ENCODE measurements at places on chromosomes 11 and 22.

DNA sequence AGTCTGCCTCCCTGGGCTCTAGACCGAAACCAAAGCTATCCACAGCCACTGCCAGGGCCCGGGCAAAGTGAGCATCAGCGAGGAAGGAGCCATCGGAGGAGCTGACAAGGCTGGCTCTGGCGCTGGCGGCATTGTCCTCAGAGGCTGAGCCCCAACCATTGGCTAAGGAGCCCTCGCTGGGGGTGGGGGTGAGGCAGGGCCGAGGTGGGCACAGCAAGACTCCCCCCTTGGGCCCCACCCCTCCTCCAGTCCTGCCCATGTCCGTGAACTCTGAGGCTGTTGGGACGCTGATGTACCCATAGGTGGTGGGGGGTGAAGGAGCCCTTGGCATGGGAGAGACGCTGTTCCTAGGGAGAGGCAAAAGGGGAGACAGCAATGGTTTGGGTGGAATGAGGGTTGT lies 11.2 kb downstream of the ROBO4 start:
- DNase-seq = no peak

- no peak for DNase-seq
These were observed 478.4 kb downstream of the BRD1 start for GRCh38 chr22:49349181-49349835.

DNA sequence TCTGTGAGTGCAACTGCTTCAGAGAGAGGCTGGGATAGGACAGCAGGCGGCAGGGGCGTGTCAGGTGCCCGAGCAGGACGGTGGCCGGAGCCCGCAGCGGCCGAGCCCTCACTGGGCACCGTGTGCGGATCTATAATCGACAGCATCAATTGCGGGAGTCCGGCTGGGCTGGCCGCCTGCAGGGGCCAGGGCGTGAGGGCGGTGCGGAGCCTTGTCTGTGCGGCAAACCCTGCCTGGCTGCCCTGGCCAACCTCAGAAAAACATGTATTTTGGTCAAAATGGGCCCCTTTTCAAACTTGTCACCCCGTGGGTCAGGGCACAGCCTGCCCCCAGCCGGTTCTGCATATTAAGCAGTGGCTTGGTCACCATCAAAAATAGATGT lies 91.3 kb upstream of the KCNQ1OT1 start:
- DNase-seq = no peak

DNA sequence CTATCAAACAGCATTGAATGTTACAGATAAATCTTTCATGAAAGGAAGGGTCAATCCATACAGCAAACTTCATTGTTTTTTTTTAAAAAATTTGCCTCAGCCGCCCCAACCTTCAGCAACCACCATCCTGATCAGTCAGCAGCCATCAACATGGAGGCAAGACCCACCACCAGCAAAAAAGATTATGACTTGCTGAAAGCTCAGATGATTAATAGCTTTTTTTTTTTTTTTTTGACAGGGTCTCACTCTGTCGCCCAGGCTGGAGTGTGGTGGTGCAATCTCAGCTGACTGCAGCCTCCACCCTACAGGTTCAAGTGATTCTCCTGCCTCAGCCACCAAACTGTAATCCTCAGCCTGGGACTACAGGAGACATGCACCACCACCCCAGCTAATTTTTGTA lies 18.0 kb upstream of the CD3E start:
- DNase-seq = no peak

GRCh38 chr11:73760135-73760678 lies 667 bp downstream of the RAB6A start:
- peak; percentile 32 for DNase-seq

- no peak for DNase-seq
These were observed 634.3 kb downstream of the OPCML start for GRCh38 chr11:132898021-132898420.

DNA sequence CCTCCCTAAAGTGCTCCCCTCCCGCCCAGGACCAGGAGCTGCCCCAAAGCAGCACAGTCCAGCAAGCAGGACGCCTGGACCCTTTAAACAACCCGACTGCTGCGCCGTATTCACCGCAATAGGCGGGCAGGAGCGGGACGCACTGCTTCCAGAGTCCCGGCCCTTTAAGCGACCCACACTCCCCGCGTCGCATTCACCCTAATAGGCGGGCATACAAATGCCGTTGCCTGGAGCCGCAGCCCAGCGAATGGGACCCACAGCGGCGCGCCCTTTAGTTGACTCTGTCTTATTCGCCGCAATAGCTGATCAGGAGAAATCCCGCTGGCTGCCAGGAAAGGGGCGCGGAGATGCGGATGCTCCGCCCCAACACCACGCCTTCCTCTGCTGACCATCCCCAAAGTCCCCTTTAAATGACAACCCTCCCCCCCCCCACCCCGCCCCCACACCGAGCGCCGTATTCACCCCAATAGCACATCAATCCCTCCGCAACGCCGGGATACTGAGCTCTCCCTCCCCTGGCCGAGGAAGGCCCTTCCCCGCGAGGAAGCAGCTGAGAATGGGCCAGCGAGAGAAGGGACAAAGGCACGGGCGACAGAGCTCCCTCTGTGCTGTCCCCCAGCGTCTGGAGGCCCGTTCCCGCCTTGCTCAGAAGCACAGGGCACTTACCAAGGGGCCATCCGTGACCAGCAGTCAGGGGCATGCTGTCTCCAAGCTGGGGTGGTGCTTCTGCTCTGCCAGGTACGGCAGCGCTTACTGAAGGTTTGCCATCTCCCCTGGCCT lies 4.7 kb downstream of the OSBPL5 start:
- no peak for DNase-seq

- no peak for DNase-seq
These were observed 14.0 kb downstream of the EP300 start for GRCh38 chr22:41106122-41106968.

GRCh38 chr22:45832959-45833580 lies 143.9 kb downstream of the WNT7B start:
- DNase-seq = no peak

DNA sequence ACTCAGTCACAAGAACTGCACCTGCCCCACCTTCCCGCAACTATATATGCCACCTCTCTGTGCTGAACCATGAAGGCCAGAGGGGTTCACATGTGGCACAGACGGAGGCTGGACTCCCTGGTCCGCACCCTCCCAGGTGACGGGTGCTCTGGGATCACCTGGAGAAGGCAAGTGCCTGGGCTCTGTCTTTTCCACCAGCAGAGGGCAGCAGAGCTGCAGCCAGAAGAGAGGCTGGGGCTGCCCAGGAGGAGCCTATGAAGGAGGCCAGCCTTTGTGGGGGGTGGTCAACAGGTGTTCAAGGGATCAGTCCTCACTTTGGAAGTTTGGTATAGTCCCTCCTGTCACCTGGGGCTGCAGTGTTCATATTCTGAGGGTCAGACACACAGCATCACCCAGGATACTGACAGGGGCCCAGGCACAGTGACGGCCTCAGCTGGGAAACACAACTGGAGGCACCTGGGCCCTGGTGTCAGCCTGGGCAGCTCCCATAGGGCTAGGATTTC lies 39.2 kb upstream of the IGLL5 start:
- DNase-seq = peak; percentile 40

- DNase-seq = no peak
These were observed 40.2 kb upstream of the MOB2 start for GRCh38 chr11:1526785-1527184.

DNA sequence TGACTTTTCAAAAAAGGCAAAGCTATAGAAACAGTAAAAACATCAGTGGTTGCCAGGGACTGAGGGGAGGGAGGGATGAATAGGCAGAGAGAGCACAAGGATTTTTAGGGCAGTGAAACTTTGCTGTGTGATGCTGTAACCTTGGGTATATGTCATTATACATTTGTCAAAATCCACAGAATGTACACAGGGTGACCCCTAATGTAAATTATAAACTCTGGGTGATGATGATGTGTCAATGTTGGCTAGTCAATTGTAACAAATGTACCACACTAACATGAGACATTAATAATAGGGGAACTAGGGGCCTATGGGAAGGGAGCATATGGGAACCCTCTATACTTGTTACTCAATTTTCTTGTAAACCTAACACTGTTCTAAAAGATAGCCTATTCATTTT lies 24.8 kb downstream of the RIBC2 start:
- DNase-seq = no peak

- DNase-seq = no peak
These were observed 228.9 kb downstream of the CTTN start for GRCh38 chr11:70627219-70627618.

DNA sequence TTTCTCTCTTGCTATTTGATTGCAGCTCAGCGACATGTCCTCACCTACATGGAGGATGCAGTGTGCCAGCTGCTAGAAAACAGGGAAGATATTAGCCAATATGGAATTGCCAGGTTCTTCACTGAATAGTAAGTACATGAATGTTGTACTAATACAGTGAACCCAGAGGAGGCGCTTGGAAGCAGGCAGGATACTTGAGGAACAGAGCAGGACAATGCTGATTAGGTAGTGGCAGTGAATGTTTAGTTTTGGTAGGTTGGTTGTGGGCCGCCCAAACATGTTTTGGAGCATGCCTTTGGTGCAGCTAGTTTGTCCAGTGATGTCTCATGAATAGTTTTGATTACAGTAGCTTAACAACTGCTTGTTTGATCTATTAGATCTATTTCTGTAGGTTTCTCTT lies 50.6 kb downstream of the CSTPP1 start:
- no peak for DNase-seq

DNA sequence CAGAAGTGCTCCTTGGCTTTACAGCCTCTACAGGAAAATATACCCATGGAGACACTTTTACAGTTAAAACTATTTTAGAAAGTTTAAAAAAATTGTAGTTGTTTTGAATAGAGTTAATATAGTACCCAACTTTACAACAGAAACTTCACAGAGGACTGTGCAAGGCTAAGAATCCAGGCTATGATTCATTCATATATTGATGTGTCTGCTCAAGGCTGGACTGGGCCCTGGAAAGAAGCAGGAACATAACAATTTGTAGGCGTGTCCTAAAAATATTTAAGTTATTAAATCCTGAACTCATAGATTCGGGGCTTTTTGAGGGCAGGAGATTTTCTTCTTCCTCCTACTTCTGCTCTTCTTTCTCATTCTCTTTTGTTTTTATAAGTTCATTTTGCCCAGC lies 291.5 kb upstream of the CCDC179 start:
- DNase-seq = no peak

GRCh38 chr11:117662671-117663269 lies 134.2 kb downstream of the DSCAML1 start:
- no peak for DNase-seq

DNA sequence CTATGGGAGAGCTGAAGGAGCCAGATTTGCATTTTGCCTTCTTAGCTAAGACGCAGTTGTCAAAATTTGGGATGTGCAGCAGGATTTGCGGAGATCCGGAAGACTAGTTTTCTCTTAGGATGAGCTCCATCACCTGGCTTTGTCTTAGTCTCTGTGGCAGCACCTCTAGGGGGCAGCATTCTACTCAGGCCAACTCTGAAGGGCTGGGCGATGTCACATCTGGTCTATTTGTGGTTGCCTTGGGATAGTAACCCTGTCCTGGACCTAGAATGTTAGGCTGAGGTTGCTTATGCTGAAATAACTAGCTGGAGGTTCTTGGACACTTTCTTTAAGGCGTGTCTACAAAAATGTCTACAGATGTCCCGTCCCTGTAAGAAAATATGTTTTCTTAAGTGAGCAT lies 116.2 kb downstream of the FAT3 start:
- no peak for DNase-seq

- no peak for DNase-seq
These were observed 27.9 kb downstream of the TOB2 start for GRCh38 chr22:41418717-41419116.

DNA sequence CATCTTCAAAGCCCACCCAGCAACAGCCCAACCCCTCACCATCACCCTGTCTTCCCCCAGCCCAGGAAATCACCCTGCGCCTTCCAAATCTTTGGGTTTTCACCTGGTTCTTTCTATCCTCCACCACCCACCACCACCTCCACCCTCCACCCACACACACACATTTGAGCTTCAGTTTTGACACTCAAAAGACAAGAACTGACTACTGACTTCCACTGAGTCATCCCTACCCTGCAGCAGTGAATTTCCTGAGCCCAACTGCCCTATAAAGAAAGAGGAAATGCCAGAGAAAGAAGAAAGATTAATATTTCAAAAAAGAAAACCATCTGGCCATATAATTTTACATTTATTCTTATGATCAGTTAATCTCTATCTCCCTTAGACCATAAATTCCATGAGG lies 137.5 kb downstream of the CHST1 start:
- DNase-seq = no peak

DNA sequence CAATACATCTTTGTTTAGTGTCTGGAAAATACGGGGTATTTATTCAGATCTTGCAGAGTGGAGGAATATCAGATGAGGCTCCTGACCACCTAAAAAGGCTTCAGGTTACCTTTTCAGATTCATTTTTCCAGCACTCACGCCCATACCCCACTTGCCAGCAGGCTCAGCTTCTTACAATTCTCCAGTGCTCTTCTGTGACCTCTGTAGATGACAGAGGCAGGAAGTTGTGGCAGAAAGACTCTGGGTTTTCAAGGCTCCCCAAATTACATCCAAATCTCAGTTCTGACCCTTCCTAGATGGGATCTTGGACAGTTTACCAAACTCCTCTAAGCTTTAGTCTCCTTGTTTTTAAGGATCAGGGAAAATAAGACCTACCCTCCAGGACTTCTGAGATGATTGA lies 61.1 kb downstream of the SYTL2 start:
- no peak for DNase-seq

DNA sequence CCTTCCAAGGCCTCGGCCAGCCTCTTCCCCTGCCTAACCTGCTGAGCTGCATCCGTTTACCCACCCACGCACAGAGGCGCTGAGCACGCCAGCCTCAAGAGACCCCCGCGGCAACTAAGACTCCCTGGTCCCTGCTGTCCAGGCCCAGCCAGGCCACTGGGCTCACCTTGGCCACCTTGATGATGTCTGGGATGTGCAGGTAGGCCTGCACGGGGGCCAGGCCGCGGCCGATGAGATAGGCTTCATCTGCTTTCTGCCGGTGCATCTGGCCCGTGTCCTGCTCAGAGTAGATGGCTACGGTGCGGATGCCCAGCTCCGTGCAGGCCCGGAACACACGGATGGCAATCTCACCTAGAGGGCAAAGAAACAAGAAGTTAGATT lies 14.6 kb downstream of the LRFN4 start:
- DNase-seq = no peak

- no peak for DNase-seq
These were observed 11.2 kb upstream of the DGKZ start for GRCh38 chr11:46335890-46336562.

- DNase-seq = no peak
These were observed 153.4 kb upstream of the CADM1 start for GRCh38 chr11:115657586-115657985.

- no peak for DNase-seq
These were observed 1018.9 kb downstream of the DLG2 start for GRCh38 chr11:84607975-84608836.
